SJCRH30 (cell line): ENCODE measurements at places on chromosomes 2 and 18. TPM values are rescaled to one million over a fixed set of nuclear protein-coding genes. Genes with fewer than 3 reads are reported as not detected.

DNA sequence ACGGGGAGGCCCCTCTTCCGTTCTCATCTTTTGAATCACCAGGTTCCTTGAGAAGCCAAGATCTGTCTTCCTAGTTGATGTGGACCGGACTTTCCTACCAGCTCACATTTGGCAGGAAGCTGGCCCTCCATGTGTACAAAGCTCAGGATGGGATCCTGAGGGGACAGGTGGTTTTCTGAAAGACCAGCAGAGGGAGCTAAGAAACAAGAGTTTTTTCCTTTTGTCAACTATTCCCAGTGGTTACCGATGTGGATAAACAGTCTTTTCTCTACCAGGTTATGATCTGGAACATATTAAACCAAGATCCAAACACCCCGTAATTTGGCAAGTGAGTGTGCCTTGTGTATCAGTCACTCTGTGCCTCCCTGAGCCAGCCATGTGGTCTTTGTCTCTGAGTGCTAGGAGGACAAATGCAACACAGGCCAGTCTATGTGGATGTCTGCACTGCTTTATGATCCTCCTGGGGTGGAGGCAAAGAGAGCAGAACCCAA is 25.1 kb upstream of the ARHGAP25 start:
- peak overlapping the region; percentile 24 for H3K4me3 ChIP-seq
- DNase-seq: peak; percentile 91
- H3K27ac ChIP-seq: peak overlapping the region; percentile 22; the same call in 1 of the 2 replicates
- no peaks in the 10 kb centered on the region for H3K36me3 ChIP-seq
- H3K27me3 ChIP-seq: no peaks in the 10 kb centered on the region
- no peaks in the 10 kb centered on the region for H3K4me1 ChIP-seq

DNA sequence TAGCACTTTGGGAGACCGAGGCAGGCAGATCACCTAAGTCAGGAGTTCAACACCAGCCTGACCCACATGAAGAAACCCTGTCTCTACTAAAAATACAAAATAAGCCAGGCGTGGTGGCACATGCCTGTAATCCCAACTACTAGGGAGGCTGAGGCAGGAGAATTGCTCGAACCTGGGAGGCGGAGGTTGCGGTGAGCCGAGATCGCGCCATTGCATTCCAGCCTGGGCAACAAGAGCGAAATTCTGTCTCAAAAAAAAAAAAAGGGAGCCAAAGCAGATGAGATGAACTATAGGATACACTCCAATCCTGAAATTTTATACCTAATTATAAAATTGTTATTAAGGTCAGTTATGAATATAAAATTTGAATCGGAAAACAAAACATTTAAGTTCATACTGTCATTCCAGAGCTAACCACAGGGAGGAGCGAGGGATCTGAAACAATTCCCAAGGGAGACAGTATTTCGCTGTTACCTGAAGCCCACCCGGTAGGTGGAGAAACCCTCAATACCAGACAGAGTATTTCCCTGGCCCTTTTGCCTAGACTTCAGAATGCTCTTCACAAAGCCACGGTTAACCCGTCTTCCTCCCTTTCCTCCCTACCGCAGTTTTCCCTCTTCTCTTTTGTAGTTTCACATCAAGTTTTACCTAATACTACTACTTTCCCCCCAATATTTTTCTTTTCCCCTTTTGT is 1.4 kb downstream of the PPM1G start:
- peak overlapping the region; percentile 98 for H3K4me3 ChIP-seq
- DNase-seq: peak; percentile 39
- H3K27ac ChIP-seq: no peak overlapping the region; the same call in 1 of the 2 replicates
- peaks cover 9% of the 10 kb centered on the region for H3K4me1 ChIP-seq
- peaks cover 26% of the 10 kb centered on the region for H3K36me3 ChIP-seq
- H3K27me3 ChIP-seq: no peaks in the 10 kb centered on the region

Gene BMPR2
- total RNA-seq: 17.8 and 23.7 TPM in 2 replicates

DNA sequence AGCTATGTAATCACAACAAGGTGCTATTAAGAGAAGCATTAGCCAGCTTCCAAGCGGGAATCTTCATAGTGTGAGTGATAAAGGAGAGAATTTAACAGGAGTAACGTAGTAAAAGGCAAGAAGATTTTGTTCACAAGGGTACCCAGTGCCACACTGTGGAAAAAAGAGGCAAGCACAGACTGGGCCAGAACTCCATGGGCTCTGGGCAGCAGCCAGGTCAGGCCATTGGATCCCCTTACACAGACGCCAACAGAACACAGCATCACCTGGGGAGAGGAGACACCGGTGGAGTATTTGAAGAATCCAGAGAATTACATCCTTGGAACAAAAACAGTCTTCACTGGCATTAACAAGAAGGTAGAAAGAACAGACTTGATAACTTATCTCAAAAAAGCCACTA is 21.2 kb downstream of the AMER3 start:
- H3K27me3 ChIP-seq: no peaks in the 10 kb centered on the region
- no peak for DNase-seq
- no peak overlapping the region for H3K27ac ChIP-seq
- H3K36me3 ChIP-seq: no peaks in the 10 kb centered on the region
- H3K4me3 ChIP-seq: no peak overlapping the region
- no peaks in the 10 kb centered on the region for H3K4me1 ChIP-seq

DNA sequence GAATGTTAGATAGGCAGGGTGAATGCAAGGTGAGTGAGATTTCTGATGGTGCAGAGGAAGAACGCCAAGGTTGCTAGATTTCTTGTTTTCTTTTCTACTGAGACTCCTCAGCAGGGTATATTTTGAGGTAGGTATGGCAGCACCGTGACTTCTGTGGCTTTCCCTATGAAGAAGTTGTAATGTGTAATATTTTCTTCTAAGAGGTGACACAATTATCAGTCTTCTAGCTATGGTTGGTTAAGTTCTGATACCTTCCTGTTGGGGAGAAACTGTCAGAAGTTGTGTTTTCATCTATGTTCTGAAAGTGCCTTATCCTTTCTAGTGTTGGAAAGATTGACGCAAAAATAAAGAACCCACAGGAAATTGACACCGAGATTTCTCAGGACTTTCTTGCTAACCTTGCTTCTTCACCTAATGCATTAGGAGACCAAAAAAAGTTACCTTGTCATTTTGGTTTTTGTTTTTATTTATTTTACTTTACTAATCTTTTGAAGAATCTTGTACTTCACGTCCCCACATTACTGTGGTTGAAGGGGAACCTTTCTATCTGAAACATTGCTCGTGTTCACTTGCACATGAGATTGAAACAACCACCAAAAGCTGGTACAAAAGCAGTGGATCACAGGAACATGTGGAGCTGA is 11.9 kb downstream of the IL18R1 start:
- no peak for DNase-seq
- no peaks in the 10 kb centered on the region for H3K36me3 ChIP-seq
- no peaks in the 10 kb centered on the region for H3K27me3 ChIP-seq
- H3K27ac ChIP-seq: no peak overlapping the region
- no peaks in the 10 kb centered on the region for H3K4me1 ChIP-seq

DNA sequence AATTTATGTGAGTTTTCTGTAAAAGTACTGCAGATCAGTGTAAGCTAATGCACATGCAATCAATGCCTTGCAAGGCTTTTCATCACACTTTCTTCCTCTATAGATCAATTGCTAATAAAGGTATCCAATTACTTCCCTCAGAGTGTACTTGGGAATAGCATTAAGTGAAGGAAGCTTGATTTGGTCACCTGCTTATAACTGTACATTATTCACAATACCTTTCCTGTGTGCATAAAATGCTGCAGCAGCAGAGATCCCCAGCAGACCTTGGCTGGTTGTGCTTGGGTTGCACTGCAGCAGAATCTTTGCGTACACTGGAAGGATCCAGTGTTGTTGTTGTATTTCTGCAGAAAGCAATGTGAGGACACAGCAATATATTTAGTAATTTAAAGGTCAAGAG is 18.5 kb upstream of the SCN9A start:
- H3K4me1 ChIP-seq: no peaks in the 10 kb centered on the region
- DNase-seq: no peak
- H3K4me3 ChIP-seq: no peak overlapping the region
- no peaks in the 10 kb centered on the region for H3K27me3 ChIP-seq
- no peaks in the 10 kb centered on the region for H3K36me3 ChIP-seq

Gene FIGLA
- total RNA-seq: not detected in 2 replicates

DNA sequence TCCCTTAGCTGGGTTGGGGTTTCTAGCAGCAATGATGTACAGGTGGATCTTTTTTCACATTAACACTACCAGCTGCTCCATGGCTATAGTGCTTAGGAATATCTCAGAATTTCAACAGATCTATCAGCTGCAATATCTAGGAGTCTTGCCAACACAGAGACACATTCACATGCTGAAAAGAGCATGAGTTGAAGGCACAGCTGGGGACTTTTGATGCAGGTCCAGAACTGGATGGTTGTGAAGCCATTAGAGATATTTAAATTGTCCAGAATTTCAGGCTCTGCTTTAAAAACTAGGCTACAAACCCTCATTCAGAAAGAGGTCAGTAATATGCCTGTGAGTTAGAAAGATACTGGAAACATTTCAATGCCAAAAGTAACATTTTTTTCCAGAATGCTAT is 122.2 kb upstream of the CCDC195 start:
- H3K27me3 ChIP-seq: no peaks in the 10 kb centered on the region
- H3K4me1 ChIP-seq: peaks cover 22% of the 10 kb centered on the region
- DNase-seq: peak; percentile 73
- H3K27ac ChIP-seq: no peak overlapping the region; the same call in 1 of the 2 replicates
- no peak overlapping the region for H3K4me3 ChIP-seq
